Cardiac muscle cell (in vitro differentiated cells and primary cell): ENCODE measurements at places on chromosomes 4 and X. TPM values are rescaled to one million over a fixed set of nuclear protein-coding genes. Genes with fewer than 3 reads are reported as not detected.

Gene ZCCHC12
- 1.1 and 1.3 TPM in 2 replicates for polyA plus RNA-seq

Gene CASK
- 44.6 and 69.7 TPM in 2 replicates for polyA plus RNA-seq

Gene TMEM31
- 1.7 and 1.8 TPM in 2 replicates for polyA plus RNA-seq

Gene ASB9
- 0.67 TPM in 1 of 2 replicates, not detected in the other for polyA plus RNA-seq

Gene PNMA6F
- not detected in 2 replicates for polyA plus RNA-seq

Gene BBS12
- 7.4 and 9.9 TPM in 2 replicates for polyA plus RNA-seq

Gene RNF128
- 0.72 TPM in 1 of 2 replicates, not detected in the other for polyA plus RNA-seq

Gene FGFBP2
- not detected in 2 replicates for polyA plus RNA-seq

Gene CDKL5
- 2.7 and 7.2 TPM in 2 replicates for polyA plus RNA-seq

Gene AREG
- 0.65 TPM in 1 of 2 replicates, not detected in the other for polyA plus RNA-seq

Gene GPR78
- 0.13 TPM in 1 of 2 replicates, not detected in the other for polyA plus RNA-seq

Gene SPIN2A
- polyA plus RNA-seq = 2.3 and 2.5 TPM in 2 replicates

Gene NEXMIF
- 0.57 TPM in 1 of 2 replicates, not detected in the other for polyA plus RNA-seq

Gene ETDA
- polyA plus RNA-seq = not detected in 2 replicates

Gene CCNB3
- 0.40 and 0.46 TPM in 2 replicates for polyA plus RNA-seq

Gene ENPP6
- not detected in 2 replicates for polyA plus RNA-seq

Gene STPG2
- 0.20 and 0.96 TPM in 2 replicates for polyA plus RNA-seq

Gene YY2
- polyA plus RNA-seq = 1.1 and 1.5 TPM in 2 replicates

Gene DAPP1
- 0.41 TPM in 1 of 2 replicates, not detected in the other for polyA plus RNA-seq

Gene TEC
- 4.0 and 4.7 TPM in 2 replicates for polyA plus RNA-seq

Gene TLR1
- polyA plus RNA-seq = 1.2 TPM in 1 of 2 replicates, not detected in the other

Gene SORBS2
- polyA plus RNA-seq = 470 and 545 TPM in 2 replicates

Gene CT45A3
- not detected in 2 replicates for polyA plus RNA-seq

Gene CSN1S1
- polyA plus RNA-seq = not detected in 2 replicates

Gene SSX1
- not detected in 2 replicates for polyA plus RNA-seq

Gene PDLIM5
- polyA plus RNA-seq = 446 and 541 TPM in 2 replicates

Gene ADGRL3
- polyA plus RNA-seq = 2.4 and 2.8 TPM in 2 replicates

Gene STS
- 3.2 and 4.9 TPM in 2 replicates for polyA plus RNA-seq

Gene DCK
- 13.1 and 15.5 TPM in 2 replicates for polyA plus RNA-seq

Gene SGMS2
- 0.89 TPM in 1 of 2 replicates, not detected in the other for polyA plus RNA-seq

Gene SHROOM4
- polyA plus RNA-seq = 0.17 and 1.3 TPM in 2 replicates

Gene PDZD4
- polyA plus RNA-seq = 0.50 and 1.7 TPM in 2 replicates

Gene RHOH
- not detected in 2 replicates for polyA plus RNA-seq

Gene MAGED4B
- 99.6 and 106 TPM in 2 replicates for polyA plus RNA-seq

Gene ACSL1
- 74.8 and 76.6 TPM in 2 replicates for polyA plus RNA-seq

Gene ZNF141
- 10.9 and 14.2 TPM in 2 replicates for polyA plus RNA-seq

Gene GNRHR
- polyA plus RNA-seq = 0.22 TPM in 1 of 2 replicates, not detected in the other

Gene MAOA
- polyA plus RNA-seq = 6.7 and 11.2 TPM in 2 replicates

Gene TAF9B
- polyA plus RNA-seq = 18.3 and 20.3 TPM in 2 replicates

Gene AKAP14
- polyA plus RNA-seq = not detected in 2 replicates

Gene TRIM61
- 1.4 and 1.6 TPM in 2 replicates for polyA plus RNA-seq

Gene MAGEC2
- not detected in 2 replicates for polyA plus RNA-seq

Gene PCSK1N
- polyA plus RNA-seq = 5.4 and 8.7 TPM in 2 replicates

Gene MTHFD2L
- 10.8 and 12.0 TPM in 2 replicates for polyA plus RNA-seq

Gene CFAP47
- 0.04 TPM in 1 of 2 replicates, not detected in the other for polyA plus RNA-seq

Gene ANKRD37
- polyA plus RNA-seq = 15.8 and 18.1 TPM in 2 replicates

Gene C4orf17
- not detected in 2 replicates for polyA plus RNA-seq

Gene ERAS
- 0.17 TPM in 1 of 2 replicates, not detected in the other for polyA plus RNA-seq

Gene AADAT
- 17.4 and 19.6 TPM in 2 replicates for polyA plus RNA-seq

Gene NKX3-2
- not detected in 2 replicates for polyA plus RNA-seq

Gene ARMCX4
- 11.2 and 16.3 TPM in 2 replicates for polyA plus RNA-seq
